ENCODE measurements at places on chromosomes 11 and 22. TPM values are rescaled to one million over a fixed set of nuclear protein-coding genes. Genes with fewer than 3 reads are reported as not detected.

DNA sequence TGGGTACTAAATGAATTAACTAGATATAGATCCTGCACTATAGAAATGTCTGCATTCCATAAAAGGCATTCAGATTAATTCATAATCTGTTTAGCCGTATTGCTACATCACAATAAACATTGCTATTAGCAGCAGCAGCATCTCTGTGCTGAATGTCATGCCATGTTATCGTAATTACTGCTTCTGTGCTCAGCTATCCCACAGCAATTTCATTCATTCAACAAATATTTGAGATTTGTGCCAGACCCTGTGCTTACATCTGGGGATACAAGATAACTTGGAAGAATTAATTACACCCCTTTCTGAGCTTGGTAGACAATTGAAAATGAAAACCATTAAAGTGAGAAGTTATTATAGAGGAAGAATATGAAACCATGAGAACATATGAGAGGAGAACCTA, 185.8 kb upstream of the C11orf87 start:
- no peak for DNase-seq

The KBTBD3 gene
- 5.6 TPM for polyA plus RNA-seq

DNA sequence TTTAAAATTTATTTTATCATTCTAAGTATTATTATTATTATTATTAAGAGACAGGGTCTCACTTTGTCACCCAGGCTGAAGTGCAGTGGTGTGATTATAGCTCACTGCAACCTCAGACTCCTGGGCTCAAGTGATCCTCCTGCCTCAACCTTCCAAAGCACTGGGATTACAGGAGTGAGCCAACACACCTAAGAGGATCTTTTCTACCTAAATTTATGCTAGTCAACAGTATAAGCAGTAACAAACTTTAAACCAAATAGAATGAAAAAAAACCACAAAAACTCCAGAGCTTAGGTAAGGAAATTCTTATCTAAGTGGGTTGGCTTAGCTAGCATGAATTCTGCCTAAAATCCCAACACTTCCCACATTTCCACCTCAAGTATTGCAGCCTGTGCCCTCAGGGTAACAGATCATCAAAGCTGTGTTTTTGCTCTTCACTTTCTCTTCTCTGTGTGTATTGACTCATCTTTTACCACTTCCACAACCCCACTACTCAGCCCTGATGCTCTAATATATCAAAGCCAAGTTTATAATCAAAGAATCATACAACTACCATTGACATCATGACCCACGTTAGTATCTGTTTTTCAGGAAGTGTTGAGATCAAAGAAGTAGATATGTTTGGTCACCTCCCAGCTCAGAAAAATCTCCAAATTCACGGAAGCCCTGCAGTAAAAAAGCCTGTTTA, 93.7 kb upstream of the SPON1 start:
- no peak for DNase-seq

- DNase-seq = peak; percentile 79
Observed at GRCh38 chr11:115503083-115503885, 931 bp downstream of the CADM1 start.

The CCDC157 gene
- 5.5 TPM for polyA plus RNA-seq

- no peak for DNase-seq
Observed at GRCh38 chr11:2741006-2741376, 41.2 kb upstream of the KCNQ1OT1 start.

DNA sequence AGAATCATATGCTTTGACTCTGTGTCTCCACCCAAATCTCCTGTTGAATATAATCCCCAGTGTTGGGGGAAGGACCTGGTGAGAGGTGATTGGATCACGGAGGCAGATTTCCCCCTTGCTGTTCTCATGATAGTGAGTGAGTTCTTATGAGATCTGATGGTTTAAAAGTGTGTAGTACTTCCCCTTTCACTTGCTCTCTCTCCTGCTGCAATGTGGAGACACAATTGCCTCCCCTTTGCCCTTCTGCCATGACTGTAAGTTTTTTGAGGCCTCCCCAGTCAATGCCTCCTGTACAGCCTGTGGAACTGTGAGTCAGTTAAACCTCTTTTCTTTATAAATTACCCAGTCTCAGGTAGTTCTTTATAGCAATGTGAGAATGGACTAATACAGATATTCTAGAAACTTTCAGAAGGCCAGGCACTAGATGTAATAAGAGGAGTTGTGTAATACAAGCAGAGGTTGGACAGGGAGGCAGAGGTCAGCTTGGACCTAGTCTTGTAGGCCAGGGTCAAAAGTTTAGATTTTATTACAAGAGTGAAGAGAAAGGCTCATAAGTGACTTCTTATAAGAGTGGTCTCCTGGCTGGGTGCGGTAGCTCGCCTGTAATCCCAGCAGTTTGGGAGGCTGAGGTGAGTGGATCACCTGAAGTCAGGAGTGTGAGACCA, 9.3 kb upstream of the SERPING1 start:
- no peak for DNase-seq

DNA sequence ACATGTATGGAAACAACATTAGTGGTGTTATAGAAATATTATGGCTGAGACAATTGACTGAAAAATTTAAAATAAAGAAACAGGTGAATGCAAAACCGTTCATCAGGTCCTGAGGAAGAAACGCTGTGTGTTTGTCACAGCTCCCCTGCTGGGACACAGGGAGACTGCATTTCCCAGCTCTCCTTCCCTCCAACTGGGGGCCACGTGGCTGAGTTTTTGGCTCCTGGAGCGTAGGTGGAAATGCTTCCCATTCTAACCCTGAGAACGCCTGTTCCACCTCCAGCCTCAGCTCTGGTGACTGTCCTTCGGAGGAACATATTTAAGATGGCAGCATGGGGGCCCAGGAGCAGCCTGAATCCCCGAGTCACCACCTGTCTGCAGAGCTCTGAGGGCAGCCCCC, 398.6 kb downstream of the BRD1 start:
- no peak for DNase-seq

All from right lung (tissue), 10 donors.